IMR-90 (cell line): ENCODE measurements at places on chromosomes 7 and 10. TPM values are rescaled to one million over a fixed set of nuclear protein-coding genes. Genes with fewer than 3 reads are reported as not detected.

DNA sequence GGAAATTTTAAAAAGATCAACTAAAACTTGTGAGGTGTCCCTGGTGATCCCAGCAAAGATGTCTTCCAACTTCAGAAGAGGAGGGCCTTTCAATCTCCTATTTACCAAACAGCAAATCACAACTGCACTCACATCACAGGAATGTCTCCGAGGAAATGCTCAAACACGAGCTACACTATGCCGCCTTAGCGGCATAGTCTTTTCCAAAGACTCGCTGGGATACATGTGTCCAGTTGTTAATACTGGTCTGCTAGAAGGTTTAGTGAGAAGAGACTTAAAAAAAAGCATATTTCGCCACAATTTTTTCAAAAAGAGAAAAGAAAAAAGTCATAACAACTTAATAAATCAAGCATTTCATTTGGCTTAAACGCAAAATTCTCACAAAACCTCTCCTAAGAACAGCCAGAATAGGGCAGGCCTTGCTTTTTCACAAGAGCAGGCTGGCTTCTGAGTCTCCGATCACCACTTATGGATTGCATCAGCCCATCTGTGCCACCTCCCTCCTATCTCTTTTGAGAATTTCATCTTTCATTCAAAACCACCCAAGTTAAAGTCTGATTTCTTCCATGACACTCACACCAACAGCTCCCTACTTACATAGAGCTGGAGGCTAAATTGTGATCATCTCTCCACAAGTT is 66.1 kb downstream of the GNA12 start:
- no peaks in the 10 kb centered on the region for H3K27me3 ChIP-seq
- H3K36me3 ChIP-seq: peaks cover 16% of the 10 kb centered on the region
- H3K4me3 ChIP-seq: no peak overlapping the region
- DNase-seq: no peak

DNA sequence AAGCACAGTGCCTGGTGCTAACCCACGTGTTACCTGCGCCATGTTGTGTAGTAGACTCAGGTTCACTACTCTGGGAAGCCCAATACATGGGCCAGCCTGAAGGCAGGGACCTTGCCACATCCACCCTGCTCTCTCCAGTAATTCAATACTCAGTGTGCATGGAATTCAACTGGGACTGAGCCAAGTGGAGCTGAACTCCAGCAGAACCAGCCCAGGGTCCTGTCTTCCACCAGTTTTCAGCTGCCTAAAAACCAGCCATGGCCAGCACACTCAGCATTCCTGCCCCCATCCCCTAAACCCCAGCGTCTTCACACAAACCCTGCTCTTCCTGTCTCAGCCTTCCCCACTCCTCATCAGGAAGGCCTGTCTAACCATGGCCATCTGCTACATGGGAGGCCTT is 15.4 kb downstream of the FGF8 start:
- no peak for DNase-seq
- peaks cover 79% of the 10 kb centered on the region for H3K27me3 ChIP-seq
- no peak overlapping the region for H3K4me3 ChIP-seq
- H3K27ac ChIP-seq: no peak overlapping the region

GRCh38 chr10:4119107-4119506 is 334.1 kb upstream of the KLF6 start:
- H3K27ac ChIP-seq: no peak overlapping the region
- no peaks in the 10 kb centered on the region for H3K36me3 ChIP-seq
- H3K4me1 ChIP-seq: peaks cover 4% of the 10 kb centered on the region; the same call in 1 of the 2 replicates
- H3K27me3 ChIP-seq: no peaks in the 10 kb centered on the region
- DNase-seq: no peak

The NUDT13 gene
- total RNA-seq: 0.90 and 1.1 TPM in 2 replicates

The AS3MT gene
- 3.6 and 7.5 TPM in 2 replicates for total RNA-seq

The URGCP gene
- 24.4 and 25.5 TPM in 2 replicates for total RNA-seq

The HECW1 gene
- total RNA-seq: 1.1 and 1.3 TPM in 2 replicates

The DNAJC9 gene
- total RNA-seq: 28.7 and 39.4 TPM in 2 replicates
